Skeletal muscle cell (primary cell): ENCODE measurements at places on chromosomes 1 and 21.

- no peak for DNase-seq
These were observed 18.9 kb downstream of the ADGRL2 start for GRCh38 chr1:81819613-81820012.

GRCh38 chr1:150753416-150753815 lies 12.2 kb downstream of the CTSS start:
- no peak for DNase-seq

DNA sequence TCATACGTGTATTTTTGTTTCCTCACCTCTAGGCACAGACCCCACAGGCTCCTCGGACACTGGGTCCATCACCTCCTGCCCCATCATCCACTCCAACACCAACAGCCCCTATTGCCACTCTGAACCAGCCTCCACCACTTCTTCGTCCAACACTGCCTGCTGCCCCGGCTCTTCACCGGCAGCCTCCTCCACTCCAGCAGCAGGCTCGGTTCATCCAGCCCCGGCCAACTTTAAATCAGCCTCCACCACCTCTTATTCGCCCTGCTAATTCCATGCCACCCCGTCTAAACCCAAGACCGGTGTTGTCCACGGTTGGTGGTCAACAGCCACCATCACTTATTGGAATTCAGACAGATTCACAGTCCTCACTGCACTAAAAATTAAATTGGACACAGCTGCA lies 13.2 kb upstream of the TRAF5 start:
- no peak for DNase-seq

GRCh38 chr21:40768056-40768455 lies 78.9 kb downstream of the DSCAM start:
- DNase-seq: no peak

DNA sequence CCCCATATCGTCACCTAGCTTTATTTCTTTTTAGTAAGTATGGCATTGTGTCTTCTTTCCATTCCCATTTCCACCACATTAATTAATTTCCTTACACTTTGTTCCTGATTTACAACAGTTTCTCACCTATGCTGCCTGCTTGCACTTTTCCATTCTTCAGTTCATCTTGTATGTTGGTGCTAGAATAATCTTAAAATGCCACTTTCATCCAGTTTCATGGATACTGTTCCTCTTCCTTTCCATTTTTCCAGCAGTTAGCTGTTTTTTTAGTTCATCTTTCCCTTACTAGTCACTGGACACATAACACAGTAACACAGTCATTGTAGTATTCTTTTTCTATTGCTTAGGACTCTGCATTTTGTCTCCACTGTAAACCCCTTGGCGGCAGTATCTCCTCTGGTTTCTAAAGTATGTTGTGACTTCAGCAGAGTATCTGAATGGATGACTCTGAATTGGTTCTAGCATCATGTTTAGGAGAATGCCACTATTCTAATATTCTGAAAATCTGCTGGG lies 2.1 kb downstream of the CDC7 start:
- DNase-seq: peak; percentile 4

- DNase-seq: no peak
These were observed 9.1 kb downstream of the SYTL1 start for GRCh38 chr1:27350663-27351540.

- no peak for DNase-seq
These were observed 1.1 kb upstream of the PRDM16 start for GRCh38 chr1:3067671-3068563.

DNA sequence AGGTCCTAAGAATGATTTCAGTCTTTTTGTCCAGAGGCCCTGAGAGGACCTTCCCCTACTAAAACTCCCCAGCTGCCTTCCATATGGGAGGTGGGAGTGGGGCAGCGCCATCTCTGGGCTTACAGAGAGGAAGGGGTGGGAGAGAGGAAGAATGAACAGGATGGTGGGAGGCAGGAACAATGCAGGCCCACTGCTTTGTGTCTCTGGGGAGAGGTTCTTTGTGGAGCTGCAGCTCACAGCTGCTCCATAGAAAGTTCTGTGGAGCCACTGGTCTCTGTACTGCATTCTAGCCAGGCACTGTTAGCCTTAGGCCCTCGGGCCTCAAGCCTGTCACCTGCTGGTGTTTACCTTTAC lies 43.6 kb upstream of the A3GALT2 start:
- no peak for DNase-seq

DNA sequence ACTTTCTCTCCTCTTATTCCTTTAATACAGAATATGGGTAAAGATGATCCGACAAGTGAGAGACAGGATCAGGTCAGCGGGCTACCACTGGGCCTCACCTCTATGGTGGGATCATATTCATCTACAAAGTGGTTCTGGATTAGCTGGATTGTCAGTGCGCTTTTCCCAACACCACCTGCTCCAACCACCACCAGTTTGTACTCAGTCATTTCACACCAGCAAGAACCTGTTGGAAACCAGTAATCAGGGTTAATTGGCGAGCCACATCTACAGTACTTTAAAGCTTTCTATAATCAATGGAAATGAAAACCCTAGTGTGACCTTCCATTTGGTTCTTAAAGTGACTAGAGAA lies 643 bp downstream of the NRAS start:
- no peak for DNase-seq

GRCh38 chr1:29736582-29737188 lies 500.4 kb downstream of the PTPRU start:
- DNase-seq: peak; percentile 4

DNA sequence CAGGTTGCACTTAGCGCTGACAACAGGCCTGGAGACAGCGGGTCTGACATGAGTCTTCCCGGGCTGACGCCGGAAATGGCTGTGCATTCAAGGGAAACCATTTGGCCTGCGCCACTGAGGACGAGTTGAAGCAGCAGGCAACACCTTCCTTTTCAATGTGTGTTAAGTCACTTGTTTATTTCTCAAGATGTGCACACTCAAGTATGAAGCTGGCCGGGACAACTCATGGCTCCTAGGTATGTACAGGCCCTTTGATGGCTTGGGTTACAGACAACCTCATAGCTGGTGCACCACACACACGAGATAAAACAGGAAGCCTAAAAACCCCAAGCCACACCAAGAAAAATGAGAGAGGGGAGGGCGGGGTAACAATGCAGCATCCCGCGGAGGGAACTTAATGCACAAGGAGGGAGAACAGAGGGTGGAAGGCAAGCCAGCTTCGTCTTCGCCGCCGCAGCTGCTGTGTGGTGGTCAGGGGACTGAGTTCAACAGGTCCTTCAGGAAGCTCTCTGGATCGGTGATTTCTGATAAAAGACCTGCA lies 118.0 kb upstream of the IFFO2 start:
- no peak for DNase-seq

DNA sequence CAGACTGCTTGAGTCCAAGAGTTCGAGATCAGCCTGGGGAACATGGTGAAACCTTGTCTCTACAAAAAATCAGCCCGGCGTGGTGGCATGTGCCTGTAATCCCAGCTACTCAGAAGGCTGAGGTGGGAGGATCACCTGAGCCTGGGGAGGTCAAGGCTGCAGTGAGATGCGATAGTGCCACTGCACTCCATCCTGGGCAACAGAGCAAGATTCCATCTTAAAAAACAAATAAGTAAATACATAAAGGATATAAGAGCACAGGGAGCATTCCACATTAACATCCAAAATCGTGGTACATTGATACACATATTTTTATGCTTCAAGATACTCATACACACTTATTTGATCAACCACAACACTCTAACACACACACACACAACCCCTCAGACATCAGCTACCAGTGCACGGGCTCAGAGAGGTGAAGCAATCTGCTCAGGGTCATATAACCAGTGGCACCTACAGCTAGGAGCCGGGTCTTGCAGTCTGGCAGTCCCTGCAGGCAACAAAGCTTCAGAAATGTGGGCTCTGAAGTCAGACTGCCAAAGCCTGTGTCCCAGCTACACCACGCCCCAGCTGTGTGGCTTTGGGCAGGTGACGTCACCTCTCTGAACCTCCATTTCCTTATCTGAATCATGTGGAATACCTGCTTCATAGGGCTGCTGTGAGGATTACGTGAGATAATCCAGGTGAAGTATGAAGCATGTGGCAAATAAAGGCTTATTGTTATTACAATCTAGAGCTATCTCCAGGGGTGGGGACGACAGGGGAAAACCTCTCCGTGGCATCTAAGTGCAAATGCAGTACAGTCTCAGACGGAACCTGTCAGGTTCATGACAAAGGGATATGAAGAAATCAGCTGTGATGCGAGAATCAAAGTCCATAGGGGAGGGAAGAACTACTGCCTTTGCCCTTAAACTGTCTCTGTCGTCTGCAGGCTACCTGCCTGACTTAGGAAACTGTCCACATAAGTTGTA lies 4.8 kb upstream of the CRYBG2 start:
- no peak for DNase-seq

GRCh38 chr1:45753248-45754037 lies 3.0 kb upstream of the IPP start:
- no peak for DNase-seq

DNA sequence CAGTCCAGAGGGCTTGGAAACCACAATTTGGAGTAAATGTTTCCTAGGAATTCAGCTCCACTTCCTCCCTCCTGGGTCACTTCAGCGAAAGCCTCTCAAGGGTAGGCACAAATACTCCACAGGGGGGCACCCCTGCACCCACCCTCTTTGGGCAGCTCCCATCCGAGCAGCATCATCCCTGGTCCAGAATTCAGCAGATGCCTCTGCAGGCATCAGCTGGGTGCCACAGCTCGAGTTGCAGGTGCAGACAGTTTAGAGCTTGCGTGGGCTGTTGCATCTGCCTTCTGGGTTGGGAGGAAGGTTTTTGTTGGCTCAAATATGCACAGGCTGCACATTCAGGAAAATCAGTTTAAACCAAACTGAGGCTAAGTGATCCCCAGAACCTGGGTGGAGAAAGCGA lies 25.0 kb downstream of the KANK4 start:
- DNase-seq: no peak

DNA sequence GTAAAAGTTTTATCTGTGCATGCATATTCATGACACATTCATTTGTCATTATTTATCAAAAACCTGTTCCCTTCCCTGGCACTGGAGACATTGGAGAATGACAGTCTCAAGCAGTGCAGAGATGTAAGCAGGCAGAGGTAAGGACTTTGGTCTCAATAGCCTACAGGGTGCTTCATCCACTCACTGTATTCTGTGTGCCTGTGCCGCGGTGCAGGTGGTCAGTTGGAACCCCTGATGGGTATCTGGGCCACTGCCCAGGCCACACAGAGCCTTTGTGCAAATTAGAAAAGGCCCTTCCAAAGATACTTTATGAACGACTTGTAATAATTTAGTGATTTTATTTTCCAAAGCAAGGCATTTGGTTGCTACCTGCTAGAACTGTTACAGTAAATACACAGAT lies 44.0 kb downstream of the CDC42 start:
- no peak for DNase-seq

GRCh38 chr21:17777072-17777765 lies 41.9 kb downstream of the C21orf91 start:
- DNase-seq: no peak

- peak; percentile 74 for DNase-seq
These were observed 29.4 kb downstream of the SPATA17 start for GRCh38 chr1:217660353-217661062.

- peak; percentile 60 for DNase-seq
These were observed 19.9 kb downstream of the SGIP1 start for GRCh38 chr1:66553846-66554245.

DNA sequence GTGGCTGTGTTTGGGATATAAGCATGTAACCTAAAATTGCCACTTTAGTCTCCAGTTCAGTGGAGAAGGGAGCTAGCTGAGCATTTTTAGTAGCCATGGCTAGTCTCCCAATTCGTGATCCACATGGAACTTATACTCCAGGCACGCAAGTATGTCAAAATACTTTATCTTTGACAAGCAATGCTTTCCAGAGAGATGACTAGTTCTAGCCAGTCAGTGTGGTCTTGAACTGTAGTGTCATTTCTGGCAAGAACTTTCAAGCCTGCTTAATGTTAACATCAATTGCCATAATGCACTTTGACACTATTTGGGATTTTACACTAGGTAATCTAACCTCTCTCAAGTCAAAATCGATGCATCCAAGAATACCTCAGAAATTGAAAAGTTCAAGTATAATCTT lies 660.0 kb downstream of the PTPRC start:
- DNase-seq: no peak

GRCh38 chr1:12631571-12631970 lies 12.3 kb upstream of the AADACL4 start:
- no peak for DNase-seq

GRCh38 chr1:153293480-153293775 lies 19.3 kb downstream of the PGLYRP3 start:
- no peak for DNase-seq

GRCh38 chr1:158089925-158090637 lies 90.6 kb upstream of the CD1D start:
- DNase-seq: no peak

DNA sequence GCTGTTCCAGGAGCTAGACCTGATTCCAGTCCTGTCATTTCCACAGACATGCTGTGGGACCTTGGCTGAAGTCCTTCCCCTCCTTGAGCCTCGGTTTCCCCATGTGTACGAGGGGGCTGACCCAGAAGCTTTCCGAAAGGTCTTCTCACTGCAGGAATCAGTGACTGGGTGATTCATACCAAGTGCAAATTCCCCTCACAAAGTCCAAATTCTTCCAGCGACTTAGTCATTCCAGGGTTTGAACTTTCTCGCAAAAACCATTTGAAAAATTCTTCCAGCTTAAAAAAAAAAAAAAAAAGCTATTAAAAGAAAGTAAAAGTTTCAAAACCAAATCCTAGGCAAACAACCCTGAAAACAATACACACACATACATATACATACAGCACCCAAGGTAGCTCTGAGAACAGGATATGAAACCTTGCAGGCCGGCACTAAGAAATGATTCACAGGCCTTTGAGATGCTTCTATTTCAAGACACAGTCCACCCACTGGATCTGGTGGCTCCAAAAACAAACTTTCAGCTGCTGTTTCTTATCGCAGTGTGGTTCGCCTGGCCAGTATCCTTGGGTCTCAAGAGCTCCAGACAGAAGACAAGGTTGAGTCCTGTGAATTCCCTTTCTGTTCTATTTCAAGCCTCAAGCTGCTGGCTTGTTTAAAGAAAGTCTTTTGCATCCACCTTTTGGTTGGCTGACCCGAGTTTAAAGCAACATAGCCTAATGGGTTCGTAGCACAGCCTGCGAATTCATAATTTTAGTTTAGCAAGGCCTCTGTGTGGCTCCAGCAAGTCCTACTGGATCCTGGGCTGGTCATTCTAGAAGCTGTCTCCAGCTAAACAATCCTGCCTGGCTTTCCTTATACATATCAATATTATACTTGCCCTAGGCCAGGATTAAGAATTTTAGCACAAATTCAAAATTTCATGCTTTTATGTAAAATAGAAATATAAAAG lies 18.0 kb upstream of the ID3 start:
- DNase-seq: peak; percentile 76

DNA sequence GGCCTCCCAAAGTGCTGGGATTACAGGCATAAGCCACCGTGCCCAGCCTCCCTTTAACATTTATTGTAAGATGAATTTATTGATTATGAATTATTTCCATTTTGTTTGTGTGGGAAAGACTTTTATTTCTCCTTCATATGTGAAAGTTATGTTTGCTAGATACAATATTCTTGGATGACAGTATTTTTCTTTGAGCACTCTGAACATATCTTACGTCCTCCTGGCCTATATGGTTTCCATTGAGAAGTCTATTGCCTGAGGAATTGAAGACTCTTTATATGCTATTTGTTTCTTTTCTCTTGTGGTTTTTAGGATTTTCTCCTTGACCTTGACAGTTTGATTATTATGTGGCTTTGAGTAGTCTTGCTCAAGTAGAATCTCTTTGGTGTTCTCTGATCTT lies 26.8 kb upstream of the HLX start:
- DNase-seq: no peak
